ENCODE measurements at places on chromosomes 4 and X.
A peak's percentile ranks its signal among the peaks of the same experiment; 100 is the strongest.

DNA sequence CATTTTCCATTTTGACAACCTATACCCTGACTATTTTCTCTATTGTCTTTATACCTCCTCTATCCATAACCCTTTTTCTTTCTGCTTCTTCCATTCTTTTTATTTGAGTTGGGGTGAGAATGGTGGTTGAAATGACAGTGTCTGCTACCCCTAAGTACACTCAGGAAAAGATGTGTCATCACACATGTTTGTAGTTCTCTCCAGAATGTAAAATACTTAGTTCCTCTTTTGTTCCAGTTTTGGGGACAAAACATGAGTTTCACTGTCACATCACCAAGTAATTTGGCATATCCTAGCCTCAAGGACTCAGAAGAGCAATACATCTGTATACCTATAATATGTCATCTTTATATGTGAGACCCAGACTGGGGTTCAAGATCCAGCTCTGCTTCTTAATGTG, 90.3 kb downstream of the COMMD8 start:
- no peak for DNase-seq

DNA sequence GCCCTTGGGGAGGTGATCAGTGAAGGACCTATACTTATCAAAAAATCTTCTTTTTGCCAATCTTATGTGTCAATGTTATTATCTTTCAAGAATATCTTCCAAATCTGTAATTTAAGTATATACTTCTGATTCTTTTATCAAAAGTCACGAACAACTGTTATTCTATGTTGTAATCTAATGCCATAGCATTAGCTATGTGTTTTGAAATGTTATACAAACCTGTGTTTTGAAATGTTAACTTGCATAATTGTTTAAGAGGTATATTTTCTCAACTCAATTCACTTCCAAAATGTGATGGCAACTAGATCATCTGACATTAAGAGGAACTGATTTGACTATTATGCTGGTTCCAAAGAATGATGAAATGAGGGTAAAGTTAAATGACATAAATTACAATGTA, 113.5 kb downstream of the NDST4 start:
- DNase-seq, result no peak

DNA sequence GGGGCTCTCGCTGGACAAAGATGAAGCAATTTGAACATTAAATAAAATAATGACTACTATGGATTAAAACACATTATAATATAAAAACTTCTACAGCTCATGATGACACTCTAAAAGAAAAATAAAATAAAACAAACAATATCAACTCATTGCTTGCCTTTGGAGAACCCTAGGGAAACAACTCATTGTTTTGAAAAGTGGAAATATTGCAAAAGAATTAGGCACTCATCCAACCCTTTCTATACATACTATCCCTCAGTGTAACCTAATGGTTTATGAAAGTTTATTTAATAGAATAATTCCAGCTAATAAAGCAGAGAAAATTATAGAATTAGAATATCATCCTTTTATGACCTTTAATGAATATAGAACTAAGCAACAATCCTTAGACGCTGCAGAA, 718 bp downstream of the RAB40A start:
- no peak for DNase-seq

GRCh38 chr4:156515295-156515694, 456.3 kb downstream of the PDGFC start:
- no peak for DNase-seq

GRCh38 chr4:143424276-143424675, 87.6 kb downstream of the GAB1 start:
- peak; percentile 44 for DNase-seq

DNA sequence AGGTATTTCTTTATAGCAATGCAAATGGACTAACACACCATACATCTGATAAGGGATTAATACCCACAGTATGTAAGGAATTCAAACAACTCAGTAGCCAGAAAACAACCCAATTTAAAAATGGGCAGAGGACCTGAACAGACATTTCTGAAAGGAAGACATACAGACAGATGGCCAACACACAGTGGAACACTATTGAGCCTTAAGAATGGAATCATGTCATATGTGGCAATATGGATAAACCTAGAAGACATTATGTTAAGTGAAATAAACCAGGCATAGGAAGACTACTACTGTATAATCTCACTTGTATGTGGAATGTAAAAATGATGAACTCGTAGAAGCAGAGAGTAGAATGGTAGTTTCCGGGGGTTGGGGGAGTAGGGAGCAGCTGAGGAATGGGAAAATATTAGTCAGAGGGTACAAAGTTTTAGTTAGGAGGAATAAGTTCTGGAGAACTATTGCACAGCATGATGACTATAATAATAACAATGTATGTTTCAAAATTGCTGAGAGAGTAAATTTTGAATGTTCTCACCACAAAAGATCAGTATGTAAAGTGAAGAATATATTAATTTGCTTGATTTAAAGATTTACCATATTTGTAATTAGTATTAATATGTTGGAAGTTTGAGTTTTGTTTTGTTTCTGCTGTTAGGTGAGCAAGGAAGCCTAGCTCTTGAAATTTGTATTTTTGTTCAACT, 25.2 kb downstream of the WDR44 start:
- DNase-seq, result peak; percentile 72

DNA sequence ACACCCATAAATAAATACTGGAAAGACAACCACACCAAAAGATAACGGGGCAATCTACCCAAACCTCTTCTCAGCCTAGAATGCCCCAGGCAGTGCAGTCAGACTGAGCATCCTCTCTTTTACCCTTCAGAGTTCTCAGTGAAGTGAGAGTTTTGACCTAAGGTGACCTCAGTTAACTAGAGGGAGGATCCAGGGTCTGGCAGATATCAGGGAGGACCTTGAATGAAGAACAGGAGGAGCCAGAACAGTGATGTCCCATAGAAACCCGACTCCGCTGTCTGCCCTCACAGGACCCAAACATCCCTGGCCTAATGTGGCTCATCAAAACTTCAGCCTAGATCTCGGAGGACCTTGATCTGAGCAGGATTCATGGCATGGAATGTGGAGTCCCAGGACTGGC, at the start of gene MAGEB3:
Gene MAGEB3, plus strand, starts transcription at position 263 of the 400 bp plus-strand sequence. CDS start 5,268 bp downstream, outside the sequence.
- no peak for DNase-seq

DNA sequence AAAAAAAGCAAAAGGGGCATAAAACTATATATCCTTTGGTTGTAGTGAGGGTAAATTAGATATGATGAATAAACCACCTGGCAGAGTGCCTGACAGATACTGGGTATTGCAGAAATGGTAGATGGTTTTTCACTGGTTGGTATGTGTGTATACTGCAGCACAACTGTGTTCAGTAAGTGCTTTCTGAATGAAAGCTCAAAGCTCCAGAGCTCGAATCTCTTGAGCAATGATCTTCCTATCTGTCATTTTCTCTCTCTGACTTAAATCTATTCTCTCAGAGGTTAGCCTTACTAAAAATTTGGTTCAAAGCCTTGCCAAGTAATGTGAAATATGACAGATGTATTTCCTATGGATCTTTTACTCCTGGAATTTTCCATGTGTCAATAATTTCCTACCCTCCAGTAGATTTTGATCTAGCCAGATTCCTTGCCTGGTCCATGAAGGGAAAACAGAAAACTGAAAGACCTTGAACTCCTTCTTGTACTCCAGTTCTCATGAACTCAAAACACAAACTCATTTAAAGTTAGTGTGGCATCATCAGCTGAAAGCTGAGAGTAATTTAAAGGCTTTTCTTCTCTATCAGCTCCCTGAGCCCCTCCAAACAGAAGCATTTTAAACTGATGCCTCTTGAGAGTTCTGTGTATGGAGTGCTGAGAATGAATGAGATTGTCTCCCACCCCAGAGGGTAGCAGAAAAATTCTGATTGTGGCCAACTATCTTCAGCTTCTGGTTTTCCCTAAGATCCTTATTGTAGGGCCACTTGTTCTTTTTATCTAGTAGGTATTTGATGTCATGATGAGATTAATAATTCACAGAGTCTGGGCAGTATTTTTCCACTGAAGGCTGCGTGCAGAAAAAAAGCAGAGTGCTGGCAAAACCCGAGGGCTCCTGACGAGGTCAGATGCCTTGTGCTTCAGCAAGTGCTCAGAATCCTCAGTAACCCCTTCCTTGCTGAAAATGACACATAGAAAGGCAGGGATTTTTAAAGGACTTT, 363.4 kb upstream of the BOD1L1 start:
- no peak for DNase-seq

- no peak for DNase-seq
Observed at GRCh38 chr4:7195141-7195515, 2.8 kb downstream of the SORCS2 start.

- DNase-seq, result no peak
Observed at GRCh38 chrX:12139934-12140611, 1.8 kb downstream of the FRMPD4 start.

DNA sequence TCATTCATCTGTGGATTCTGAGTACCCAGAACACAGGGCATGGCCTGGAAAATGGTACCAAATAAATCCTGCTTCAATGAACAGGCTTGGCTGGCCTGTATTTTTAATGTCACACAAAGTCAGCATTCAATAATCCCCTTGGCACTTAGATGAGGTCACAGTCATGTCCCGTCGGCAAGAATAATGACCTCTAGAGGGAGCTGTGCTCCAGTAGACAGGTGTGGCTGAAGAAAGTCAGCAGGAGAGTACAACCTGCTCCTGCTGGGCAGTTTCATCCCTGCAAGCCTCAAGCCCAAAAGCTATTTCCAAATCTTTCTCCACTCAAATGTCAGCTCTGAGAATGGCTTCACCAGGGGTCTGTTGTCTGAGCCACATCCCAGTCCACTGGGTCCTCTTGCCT, 404.0 kb upstream of the F9 start:
- DNase-seq, result no peak

DNA sequence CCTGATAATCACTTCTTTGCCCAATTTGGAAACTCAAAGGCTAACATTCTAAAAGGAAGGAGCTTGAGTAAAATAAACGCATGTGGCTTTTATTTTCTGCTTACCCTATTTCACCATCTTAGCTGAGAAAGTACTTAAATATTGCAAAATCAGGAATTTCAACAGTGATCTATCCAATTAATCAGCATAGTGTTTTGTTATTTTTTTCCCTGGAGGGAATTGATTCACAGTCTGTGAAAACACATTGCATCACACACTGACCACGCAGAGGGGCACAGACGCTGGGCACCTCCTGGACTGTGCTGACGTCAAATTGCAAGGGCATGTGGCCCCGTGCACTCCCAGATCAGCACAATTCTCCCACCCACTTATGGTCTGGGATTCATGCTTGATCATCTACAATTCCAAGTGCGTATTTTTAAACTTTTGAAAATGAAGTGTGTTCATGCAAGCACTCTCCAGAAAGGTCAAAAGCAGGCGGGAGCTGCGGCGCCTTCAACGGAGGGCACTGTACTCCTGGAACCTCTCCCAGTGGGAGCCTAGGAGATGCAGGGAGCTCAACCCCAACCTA, 320.6 kb upstream of the PPARGC1A start:
- DNase-seq, result peak; percentile 80

Measured in fibroblast of skin of right quadriceps (primary cell).